Hematopoietic multipotent progenitor cell (in vitro differentiated cells): ENCODE measurements at places on chromosomes 5 and 9.

GRCh38 chr5:64680289-64680688 is 10.0 kb upstream of the SHISAL2B start:
- DNase-seq: no peak

- DNase-seq: no peak
These were observed 1.3 kb downstream of the PLGRKT start for GRCh38 chr9:5436441-5436840.

GRCh38 chr5:176535101-176535663 is 2.0 kb downstream of the RNF44 start:
- DNase-seq: no peak

DNA sequence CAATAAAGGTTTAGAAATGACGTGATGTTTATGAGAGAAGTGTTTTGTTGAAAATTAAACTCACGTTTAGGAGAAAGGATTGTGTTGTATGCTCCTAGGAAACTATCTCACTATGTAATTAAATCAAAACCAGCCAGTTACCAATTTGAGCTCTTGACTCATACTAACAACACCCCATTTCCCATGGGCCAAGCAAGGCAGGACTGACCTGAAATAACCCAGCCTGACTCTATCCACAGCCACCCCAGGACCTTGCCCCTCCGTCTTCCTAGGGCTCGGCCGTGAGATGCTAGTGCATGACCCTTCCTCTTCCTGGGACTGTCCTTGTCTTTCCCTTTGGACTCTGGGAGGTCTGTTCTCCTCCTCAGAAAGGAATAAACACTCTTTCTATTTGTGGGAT is 16.4 kb downstream of the TLR4 start:
- no peak for DNase-seq

DNA sequence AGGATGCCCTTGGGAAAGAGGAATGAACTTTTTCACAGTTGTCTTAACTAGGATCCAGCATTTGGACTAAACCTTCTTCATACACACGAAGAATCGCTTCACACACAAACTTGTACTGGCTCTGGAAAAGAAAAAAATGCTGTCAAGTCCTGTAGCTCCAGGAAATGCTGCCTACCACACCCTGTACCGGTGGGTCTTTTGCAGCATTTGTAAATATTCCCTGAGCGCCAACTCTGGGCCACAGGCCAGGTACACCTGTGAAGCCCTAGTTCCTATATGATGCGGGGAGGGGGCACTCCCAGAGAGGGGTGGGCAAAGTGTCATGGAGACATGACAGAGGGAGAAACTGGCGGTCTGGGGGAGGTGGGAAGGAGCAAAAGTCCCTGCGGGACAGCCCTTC is 58.7 kb upstream of the EPB41L4B start:
- DNase-seq: no peak

DNA sequence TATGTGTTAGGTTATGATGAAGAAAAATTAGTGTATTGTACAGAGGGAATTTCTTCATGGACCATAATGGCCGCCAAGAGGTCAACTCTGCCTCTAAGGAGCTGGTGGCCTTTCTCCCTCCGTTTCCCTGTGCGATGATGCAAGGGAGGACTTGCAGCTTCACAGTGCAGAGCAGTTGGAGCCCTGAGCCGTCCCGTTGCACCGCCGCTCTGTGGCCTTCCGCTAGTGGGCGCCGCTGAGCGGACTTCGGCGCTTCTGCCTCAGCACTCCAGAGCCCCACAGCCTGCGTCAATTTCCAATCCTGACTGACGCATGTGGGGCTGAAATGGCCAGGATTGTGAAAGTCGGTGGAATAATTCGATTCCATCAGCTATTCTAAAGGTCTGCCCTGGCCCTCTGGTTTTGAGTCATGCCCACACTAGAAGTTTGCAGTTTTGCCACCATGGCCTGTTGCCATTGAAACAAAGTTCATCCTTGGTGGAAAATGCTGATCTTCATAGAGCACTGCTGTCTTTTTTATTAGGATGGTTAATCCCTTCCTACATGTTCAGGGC is 22.7 kb upstream of the LECT2 start:
- peak; percentile 48 for DNase-seq

- DNase-seq: no peak
These were observed 2.1 kb downstream of the GPR150 start for GRCh38 chr5:95621839-95622629.

DNA sequence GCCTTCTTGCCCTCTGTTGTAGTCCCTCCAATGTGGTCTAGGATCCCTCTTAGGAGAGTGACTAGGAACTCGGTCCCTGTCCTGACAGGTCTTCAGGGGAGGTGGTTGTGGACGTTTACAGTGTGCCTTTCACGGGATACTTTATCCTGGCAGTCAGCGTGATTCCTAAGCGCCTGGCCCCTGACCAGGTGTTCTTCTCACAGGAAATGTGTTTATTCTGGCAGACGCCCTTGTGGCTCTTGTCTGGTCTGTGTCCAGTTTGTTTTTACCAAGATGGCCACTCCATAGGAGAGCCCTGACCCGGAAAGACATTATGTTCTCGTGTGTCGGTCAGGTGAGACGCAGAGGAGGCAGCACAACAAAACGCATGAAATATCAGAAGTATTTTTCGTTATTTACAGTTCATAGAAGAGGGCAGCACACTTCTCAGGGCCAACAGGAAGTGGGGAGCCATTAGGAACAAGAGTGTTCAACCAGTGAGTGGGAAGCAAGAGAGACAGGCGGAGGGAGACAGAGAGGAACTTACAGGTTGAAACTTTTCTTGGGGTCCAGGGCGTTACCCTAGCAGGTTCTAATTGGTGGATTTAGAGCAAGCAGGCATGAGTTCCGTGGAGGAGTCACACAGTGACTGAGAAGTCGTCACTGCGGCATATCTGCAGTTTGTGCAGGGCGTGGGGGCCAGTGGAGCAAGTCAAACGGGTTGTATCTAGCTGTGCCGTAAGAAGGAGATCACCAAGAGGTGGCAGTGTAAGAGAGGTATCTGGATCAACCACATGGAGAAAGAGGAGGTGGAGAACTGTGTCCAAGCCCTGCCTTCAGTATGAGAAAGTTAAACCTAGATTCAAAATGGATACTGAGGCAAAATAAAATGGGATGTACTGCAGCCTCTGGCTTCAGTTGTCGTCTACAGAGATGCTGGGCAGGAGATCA is 412.9 kb downstream of the ZSWIM6 start:
- no peak for DNase-seq

DNA sequence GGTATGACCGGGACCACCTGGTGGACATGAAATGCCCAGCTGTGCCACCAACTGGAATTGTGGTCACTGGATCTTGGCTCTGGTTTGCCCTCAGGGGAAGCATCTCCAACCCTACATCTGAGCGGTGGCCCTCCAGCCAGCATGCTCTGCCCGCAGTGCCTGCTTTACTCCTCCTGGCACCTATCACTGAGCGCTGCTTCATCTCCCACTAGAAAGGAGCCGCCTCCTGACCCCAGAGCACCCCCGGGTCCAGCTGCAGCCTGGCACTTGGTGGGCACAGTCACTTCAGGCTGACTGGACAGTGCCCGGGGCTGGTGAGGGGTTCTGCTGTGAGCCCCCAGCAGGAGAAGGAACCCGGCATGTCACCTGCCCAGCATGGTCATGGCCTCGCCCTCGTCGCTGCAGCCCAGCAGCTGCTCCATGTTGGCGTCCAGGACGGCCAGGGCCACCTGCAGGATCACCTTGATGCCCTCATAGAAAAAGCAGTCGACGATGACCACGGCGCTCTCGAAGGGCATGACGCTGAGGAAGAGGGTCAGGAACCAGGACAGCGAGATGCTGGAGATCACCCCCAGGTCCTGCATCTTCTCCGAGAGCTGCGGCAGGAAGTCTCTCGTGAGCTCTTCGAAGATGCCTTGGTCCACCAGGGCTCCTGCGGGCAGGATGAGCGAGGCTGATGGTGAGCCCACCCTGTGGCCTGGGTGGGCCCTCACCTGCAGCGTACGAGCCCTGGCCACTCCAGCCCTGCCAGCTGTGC is 16.1 kb upstream of the MRNIP start:
- no peak for DNase-seq

GRCh38 chr5:180595381-180596114 is 4.2 kb upstream of the SCGB3A1 start:
- no peak for DNase-seq

DNA sequence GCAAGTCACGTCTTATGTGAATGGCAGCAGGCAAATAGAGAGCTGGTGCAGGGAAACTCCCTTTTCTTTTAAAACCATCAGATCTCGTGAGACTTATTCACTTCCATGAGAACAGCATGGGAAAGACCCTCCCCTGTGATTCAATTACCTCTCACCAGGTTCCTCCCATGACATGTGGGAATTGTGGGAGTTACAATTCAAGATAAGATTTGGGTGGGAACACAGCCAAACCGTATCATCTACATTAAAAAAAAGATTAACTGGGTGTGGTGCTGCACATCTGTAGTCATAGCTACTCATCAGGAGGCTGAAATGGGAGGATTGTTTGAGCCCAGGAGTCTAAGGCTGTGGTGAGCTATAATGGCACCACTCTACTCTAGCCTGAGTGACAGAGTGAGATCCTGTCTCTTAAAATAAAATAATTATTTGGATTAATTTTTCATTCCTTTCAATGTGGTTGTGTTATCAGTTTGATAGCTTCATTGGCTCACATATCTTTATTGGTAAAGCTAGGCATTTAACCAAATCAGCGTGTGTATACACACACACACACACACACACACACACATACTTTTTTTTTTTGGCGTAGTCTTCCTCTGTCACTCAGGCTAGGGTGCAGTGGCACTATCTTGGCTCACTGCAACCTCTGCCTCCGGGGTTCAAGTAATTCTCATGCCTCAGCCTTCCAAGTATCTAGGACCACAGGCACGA is 21.8 kb downstream of the DENND4C start:
- DNase-seq: no peak

GRCh38 chr5:103938146-103938695 is 375.6 kb upstream of the NUDT12 start:
- no peak for DNase-seq

DNA sequence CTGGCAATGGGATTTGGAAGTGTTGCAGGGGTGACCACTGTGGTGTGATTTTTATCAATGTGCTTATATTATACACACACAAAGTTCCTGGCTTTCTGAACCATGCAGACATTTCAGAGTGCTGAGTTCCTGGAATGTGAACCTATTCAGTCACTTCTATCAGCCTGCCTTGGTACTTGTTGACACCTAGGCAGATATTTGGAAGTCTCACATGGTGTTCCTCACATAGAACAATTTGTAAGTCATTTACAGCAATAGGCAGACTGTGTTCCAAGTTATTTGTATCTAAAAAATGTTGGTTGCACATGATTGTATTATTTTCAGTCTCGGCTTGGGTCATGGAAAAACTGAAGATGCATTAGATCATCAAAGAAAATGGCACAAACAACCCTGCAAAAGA is 182.2 kb downstream of the SREK1 start:
- DNase-seq: no peak

DNA sequence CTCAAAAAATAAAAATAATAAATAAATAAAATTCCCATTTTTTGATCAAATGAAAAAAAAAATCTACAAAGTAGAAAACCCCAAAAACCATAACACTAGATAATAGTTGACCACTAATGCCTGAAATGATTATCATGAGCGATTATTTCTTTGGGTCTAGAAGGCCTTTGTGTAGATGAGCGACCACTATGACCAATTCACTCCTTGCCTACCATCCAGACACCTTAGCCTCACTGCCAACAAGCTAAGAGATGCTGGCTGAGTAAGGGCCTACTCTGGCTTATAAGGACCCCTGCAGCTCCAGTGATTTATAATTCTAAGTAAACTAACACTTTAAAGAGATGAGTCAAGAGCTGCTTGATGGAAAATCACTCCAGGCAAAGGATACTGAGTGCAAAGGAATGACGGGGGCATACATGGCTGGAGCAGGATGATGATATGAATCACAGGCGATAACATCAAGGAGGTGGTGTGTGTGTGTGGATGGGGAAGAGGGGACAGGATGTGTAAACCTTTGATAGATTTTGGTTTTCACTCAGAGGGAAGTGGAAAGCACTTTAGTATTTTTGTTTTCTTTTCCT is 4.8 kb upstream of the F2RL1 start:
- no peak for DNase-seq

GRCh38 chr9:16405421-16405820 is 465.0 kb downstream of the BNC2 start:
- no peak for DNase-seq

GRCh38 chr9:36328798-36329411 is 70.7 kb upstream of the GNE start:
- DNase-seq: peak; percentile 64

- DNase-seq: no peak
These were observed 31.0 kb upstream of the B4GALT1 start for GRCh38 chr9:33198165-33198564.

DNA sequence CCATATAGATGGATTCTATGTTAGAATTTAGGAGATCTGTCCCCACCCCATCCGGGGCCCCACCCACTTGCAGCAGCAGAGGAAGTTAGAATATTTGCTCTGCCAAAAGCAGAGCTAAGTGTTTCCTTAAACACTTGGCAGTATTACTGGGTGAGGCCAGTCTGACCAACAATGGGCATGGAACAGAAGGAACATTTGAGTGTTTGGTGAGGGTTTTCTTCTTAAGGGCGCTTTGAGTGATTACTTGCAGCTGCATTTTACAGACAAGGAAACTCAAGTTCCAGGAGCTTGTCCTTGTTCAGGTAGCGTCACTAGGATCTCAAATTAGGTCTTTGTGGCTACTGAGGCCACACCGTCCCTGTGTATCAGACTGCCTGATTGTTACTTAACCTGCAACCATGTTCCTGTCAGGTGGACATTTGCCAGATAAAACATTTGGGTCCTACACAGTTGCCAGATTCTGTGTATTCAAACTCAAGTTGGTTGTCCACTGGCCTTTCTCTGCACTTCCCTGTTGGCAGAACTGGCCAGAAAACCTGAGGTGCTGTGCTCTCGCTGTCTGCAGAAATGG is 59.3 kb downstream of the SLC46A2 start:
- DNase-seq: no peak

GRCh38 chr9:124470726-124471125 is 20.5 kb downstream of the ADGRD2 start:
- no peak for DNase-seq

DNA sequence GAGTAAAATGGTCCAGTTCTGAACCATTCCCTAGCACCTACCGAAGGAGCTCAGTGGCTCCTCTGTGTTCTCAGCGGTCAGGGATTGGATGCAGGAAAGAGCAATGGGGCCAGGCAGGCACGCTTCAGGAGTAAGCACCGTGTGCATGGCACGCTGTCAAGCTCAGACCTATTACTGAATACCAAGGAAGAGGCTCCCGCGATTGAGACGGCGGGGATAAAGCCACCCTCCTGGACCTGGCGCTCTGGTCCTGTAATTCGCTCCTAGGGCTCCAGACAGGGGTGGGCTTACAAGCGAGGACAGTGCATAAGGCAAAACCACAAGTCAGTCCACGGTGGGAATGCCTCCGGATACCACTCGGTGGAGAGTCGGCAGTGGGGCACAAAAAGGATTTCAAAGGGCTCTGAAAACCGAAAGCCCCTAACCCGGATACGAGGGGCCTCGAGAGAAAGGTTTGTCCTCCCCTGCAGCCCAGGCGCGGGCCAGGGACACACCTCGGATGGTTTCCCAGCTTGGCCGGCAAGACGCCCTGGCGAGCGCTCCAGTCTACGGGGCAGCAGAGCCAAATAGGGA is 988 bp downstream of the OXCT1 start:
- DNase-seq: peak; percentile 22

DNA sequence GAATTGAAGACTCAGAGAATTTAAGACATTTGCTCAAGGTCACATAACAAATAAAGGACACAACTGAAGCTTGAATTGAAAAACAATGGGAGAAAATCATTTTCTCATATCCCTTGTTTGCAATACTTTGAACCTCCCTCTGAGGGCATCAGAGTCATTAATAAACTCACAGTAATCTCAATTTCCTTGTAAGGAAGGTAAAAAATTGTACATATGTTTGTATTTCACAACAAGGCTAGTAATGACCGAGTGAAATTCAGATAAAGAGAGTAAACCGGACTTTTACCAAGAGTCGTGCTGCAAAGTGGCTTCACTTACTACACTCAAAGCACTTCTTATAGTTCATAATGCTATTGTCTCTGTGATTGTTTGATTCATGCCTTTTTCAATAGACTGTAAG is 665.0 kb downstream of the NR2F1-AS1 start:
- no peak for DNase-seq
